ENCODE measurements at places on chromosomes 11 and 22.

- DNase-seq, result no peak
These were observed 56.8 kb downstream of the ELFN2 start for GRCh38 chr22:37370306-37370979.

DNA sequence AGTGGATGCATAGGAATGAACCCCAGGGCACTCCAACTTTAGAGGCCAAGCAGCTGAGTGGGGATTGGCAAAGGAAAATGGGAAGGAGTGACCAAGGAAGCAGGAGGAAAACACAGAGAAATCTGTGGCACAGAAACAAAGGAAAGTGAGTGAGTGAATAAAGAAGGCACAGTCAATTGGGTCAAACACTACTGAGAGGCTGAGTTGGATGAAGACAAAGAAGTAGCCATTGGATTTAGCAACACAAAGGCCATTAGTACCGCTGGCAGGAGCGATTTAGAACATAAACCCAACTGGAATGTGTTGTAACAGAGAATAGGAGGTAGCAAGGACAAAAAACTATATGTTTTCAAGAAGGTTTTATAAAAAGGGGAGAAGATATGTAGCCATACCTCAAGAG lies 6.6 kb upstream of the NXPE1 start:
- DNase-seq, result no peak

- no peak for DNase-seq
These were observed 367.1 kb upstream of the PDGFD start for GRCh38 chr11:104531075-104531474.

DNA sequence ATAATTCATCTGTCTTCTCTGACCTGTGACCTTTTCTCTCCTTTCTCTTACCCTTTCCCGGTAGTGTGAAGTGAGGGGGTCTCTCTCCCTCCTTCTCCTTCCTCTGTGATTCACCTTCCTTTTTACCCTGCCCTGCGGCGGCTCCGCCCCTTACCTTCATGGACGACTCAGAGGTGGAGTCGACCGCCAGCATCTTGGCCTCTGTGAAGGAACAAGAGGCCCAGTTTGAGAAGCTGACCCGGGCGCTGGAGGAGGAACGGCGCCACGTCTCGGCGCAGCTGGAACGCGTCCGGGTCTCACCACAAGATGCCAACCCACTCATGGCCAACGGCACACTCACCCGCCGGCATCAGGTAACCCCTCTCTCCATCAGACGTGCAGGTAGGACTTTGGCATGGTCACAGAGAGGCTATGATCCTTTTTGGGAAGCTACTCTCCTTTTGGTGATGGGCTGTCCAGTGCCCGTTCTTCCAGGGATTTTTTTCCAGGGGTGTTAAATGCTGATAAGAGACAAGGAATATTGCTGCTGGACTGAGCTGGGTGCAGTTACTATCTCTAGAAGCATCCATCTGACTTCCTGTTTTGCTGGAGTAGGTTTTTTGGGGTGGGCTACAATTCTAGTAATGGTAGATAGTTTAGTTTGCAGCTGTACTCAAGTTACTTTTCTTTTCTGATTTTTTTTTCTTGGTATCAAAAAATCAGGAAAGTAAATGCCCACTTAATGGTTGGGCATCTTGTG lies 29.9 kb downstream of the CTNND1 start:
- DNase-seq, result no peak

DNA sequence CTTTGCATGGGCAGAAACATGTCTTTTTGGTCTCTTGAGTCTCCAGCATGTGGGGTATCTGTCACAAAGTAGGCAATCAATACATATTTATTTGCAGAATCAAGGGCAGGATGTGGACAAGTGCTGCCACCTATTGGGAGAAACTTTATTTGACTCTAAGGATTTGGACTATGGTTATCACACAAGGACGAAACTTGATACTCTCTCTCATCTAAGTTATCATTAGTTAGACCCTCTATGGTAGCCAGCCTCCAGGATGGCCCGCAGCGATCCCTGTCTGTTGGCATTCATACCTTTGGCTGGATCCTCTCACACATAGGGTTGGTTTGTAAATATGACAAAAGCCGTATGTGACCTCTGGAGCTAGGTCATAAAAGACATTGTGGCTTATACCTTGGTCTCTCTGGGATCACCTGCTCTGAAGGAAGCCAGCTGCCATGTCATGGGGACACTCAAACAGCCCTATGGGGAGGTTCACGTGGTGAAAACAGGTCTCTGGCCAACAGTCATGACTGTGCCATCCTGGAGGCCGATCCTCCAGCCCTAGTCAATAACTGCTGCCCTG lies 1.1 kb upstream of the FBXO7 start:
- no peak for DNase-seq

- no peak for DNase-seq
These were observed 73.2 kb upstream of the TCF20 start for GRCh38 chr22:42343531-42344081.

DNA sequence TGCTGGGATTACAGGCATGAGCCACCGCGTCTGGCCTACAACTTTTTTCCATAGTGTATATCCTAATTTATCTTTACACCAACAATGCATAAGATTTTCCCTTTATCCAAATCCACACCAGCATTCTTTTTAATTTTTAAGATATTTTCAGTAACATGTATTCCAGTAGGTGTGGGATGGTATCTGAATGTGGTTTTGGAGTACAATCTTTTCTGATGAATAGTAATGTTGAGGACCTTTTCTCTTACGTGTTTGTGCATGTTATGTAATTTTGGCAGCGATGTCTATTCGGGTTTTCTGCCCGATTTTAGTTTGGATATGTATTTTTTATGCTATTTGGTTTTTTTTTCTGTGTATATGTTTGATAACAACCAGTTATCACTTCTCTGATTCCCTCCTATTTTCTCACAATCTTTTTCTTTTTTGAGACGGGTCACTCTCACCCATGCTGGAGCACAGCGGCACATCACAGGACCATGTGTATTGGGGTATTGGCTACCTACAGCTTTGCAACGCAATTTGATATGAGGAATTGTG lies 114.6 kb upstream of the GRK3 start:
- no peak for DNase-seq

GRCh38 chr11:71252269-71252769 lies at the start of gene SHANK2:
Gene SHANK2 (minus strand): TSS chr11:71252577. CDS start chr11:71147326, 105,251 bp downstream.
- no peak for DNase-seq

- no peak for DNase-seq
These were observed 217.7 kb upstream of the CTSC start for GRCh38 chr11:88555018-88555828.
